ENCODE measurements at places on chromosomes 4 and X.
A peak's percentile ranks its signal among the peaks of the same experiment; 100 is the strongest.

DNA sequence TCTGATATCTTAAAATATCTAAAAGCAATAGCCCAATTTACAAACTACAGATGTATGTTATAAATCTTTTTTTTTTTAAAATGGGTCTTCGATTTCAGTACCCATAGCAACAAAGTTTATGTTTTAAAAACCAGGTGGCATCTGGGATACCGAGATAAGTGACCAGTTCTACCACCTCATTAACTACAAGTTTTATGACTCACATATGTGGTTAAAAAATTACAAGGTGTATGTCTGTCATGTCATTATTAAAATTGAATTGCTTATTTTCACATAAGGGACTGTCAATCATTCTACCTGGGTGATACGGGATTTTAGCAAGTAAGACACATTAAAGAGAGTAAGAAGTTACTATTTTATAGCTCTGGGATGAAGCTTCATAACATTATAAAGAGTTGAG lies 192.0 kb upstream of the ETNPPL start:
- DNase-seq: no peak

DNA sequence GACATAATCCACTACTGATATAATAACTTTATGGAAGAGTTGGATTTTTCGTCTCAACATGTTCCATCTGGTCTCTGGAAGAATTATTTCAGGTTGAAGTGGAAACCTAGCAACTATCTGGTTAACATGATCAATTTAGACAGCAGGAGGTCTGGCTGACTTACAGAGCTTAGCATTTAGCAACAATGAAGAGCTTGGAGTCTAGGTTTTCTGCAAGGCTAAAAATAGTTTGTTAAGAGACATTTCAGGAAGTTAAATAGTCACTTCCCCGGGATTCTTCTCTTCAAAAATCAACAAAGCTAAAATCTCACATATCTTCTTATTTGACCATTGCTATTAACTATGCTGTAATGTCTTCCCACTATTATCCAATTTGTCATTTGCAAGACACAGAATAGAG lies 418.6 kb upstream of the DIPK2B start:
- no peak for DNase-seq

DNA sequence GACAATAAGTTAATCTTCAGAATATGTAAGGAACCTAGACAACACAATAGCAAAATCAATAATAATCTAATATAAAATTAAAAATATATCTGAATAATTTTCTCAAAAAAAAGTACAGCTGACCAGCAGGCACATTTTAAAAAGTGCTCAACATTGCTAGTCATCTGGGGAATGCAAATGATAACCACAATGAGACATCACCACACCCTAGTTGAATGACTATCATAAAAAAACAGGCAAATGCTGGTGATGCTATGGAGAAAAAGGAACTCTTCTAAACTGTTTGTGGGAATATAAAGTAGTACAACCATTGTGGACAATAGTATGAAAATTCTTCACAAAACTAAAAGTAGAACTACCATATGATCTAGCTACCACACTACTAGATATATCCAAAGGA lies 956.9 kb upstream of the NDST4 start:
- DNase-seq: no peak

DNA sequence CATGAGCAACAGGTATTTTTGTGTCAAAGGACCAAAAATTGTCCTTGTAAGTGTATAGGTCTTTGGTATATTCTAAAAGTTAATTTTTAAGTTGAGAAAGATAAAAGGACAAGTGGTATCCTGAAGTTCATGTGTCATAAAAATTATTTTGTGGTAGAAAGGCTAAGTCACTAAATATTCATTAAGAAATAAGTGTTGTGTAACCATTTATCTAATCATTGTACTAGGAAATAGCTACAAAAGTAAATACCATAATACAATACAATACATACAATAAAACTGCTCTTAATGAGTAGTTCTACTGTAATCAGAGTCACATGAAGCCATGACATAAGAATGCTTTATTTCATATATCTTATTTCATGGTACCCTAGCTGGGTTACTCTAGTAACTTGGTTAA lies 82.5 kb upstream of the ATOH1 start:
- no peak for DNase-seq

DNA sequence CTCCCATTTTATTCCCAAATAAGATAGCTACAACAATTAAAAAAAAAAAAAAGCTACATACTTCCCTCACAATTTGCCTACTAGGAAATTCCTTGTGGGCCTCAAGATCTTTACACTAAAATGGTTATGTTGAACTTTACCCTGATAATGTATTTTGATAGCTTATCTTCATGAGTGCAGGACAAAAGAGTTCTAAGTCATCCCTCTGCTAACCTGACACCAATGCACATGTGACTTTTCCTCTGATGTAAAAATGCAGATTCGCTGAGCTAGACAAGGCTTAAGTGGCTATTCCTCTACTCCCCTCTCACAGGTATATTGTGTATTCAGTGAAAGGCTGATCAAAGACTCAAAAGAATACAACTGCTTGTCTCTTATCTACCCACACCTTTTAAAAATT lies 22.5 kb downstream of the ELF2 start:
- no peak for DNase-seq

DNA sequence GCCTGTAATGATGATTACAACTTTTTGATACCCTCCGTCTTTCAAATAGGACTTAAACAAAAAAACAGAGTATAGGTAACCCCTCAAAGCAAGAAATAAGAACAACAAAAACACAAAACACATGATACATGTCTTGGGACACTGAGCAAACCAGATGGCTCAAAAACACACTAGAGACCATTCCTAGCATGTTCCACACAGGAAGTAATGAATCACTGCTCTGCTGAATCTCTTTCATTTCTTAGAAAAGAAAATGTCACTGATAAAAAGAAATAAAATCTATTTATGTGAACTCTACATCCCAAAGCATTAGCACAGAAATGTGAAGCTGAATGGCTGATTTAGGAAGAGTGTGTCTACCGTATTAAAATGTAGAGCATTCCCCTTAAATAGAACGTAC lies 134.5 kb upstream of the IL15 start:
- DNase-seq: no peak

- no peak for DNase-seq
Measured at GRCh38 chr4:18039113-18039512, 17.6 kb upstream of the LCORL start.

DNA sequence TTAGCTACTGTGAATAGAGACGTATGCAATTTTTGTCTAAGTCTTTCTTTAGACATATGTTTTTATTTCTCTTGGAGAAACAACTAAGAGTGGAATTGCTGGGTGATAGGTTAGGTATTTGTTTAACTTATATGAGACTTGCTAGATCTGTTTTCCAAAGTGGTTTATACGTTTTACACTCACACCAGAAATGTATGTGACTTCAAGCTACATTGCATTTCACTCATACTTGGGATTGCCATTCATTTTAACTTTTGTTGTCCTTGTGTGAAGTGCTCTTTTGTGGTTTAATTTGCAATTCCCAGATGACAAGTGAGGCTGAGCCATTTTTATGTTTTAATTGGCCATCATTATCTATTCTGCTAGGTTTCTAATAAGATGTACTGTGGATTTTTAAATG lies 817.2 kb downstream of the GLUD2 start:
- DNase-seq: no peak

DNA sequence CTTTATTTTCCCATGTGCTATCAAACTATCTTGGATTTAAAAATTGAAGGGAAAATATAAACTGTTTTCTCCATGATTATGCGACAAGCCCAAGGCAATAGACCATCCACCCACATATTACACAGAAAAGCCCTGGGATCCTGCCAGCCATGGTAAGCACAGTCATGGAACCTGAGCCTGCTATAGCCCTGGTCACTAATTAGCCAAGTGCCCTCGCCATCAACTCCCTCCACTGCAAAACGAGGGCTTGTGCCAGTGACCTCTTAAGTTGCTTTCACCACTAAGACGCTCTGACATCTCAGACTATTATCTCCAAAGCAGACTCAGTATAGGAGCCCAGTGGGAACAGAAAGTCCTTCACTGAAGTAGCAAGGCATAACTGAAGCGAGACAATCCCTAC lies 69.2 kb downstream of the NLGN4X start:
- no peak for DNase-seq

- no peak for DNase-seq
Measured at GRCh38 chr4:6270636-6271121, 1.0 kb downstream of the WFS1 start.

GRCh38 chrX:148784137-148784536 lies 283.7 kb downstream of the AFF2 start:
- DNase-seq: no peak

DNA sequence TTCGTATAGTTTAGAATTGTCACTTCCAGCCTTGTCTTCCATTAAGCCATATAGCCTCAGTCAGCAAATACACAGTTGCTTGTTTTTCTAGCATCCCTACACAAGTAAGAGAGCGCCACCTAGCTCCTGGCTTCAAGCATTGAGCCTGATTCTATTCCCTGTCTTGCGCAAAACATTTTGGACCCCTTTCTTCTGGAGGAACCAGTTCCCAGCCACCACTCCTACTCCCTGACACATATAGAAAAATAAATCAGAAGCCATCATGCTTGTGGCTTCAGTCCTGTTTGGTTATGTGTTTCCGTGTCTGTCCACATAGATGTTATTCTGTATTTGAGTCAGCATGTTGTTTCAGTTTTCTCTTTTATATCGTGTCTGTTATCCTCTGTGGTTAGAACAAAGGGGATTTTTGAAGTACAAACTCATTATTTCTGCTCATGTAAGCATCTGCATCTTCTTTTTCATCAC lies 59.9 kb downstream of the GK start:
- peak; percentile 44 for DNase-seq
